BJ (cell line): ENCODE measurements at places on chromosomes 2 and 18.

DNA sequence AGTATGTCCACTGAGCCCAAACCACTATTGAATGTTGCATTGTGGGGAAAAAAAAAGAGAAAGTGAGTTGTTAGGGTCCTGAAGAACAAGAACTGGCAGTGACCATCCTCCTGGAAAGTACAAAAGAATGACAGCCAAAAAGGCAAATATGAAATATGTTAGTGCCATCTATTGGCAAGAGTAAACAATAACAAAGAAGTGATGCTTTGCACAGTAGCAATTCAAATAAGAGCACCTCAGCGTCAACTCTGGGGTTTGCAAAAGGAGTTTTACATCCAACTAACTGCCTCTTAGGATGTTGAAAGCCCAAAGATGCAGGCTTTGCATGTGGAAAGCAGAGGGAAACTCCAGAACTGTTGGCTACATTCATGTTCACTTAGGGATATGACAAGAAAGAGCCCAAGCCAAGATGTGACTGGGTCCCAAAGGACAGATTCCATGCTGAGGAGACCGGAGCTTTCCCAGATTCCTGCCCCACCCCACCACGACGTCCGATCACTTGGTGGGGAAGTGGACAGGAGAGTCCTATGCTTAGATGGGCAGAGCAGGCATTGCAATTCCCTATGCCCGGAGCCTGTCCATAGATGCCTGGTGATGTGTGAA is 15.6 kb downstream of the TRABD2A start:
- DNase-seq, result no peak

DNA sequence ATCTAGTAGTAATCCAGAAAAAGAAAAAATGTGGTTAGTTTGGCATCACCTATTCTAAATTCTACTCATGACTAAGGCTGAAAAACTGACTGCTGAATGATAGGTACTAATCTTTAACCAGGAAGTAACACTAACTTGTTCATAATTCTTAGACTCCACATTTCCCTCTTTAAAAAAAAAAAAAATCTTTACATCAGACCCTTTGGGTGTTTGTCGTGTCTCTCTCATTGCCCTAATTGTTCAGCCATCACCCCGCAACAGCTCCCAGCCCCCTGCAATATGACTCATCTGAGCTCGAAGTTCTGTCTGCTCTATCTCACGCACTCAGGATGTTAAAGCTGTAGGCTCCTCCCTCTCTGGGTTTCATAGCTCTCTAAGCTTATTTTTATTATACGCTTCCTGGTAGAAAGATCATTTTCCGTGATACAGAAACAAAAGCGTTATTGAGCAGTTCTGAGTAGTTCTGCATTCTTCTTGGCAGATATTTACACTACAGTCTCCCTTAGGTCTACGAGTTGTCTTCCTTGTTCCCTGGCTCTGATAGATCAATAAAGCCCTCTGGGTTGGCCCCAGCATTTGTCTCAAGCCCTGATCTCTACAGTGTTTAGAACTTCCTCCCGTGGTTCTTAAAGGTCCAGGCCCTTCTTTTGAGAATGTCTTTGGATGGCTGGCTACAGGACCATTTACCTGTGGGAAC is 95.6 kb downstream of the TNFRSF11A start:
- DNase-seq, result no peak

- no peak for DNase-seq
Observed at GRCh38 chr2:188244383-188244782, 47.3 kb upstream of the GULP1 start.

DNA sequence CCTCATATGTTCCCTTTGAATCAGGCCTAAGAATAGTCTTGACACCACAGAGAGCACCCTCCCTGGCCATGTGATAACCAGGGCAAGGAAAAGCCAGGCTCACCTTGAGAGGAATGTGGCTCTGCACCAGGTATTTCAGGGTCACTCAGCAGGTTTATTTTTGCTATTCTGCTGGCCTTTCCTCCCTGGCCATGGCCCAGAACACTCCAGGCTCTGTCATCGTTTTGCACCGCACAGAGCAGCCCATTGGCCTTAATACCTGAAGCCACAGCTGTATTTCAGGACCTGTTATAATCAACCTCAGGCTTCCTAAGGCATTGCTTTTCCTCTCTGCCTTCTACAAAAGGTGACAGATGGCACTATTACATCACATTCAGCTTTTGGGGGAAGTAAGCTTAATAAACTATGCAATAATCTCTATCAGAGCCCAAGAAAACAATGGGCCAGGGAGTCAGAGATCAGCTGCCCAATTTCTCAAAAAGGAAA is 668.3 kb downstream of the IRS1 start:
- no peak for DNase-seq

- no peak for DNase-seq
Observed at GRCh38 chr2:239468491-239469105, 67.8 kb upstream of the HDAC4 start.

GRCh38 chr2:101442667-101443061 is 32.2 kb downstream of the RFX8 start:
- DNase-seq, result no peak

DNA sequence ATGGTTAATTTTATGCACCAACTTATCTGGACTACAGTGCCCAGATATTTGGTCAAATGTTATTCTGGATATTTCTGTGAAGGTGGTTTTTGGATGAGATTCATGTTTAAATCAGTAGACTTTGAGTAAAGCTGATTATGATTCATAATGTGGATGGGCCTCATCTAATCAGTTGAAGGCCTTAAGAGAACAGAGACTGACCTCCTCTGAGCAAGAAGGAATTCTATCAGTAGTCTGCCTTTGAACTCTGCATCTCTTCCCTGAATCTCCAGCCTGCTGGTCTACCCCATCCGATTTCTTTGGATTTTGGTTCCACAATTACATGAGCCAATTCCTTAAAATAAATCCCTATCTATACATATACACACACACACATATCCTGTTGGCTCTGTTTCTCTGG is 82.8 kb upstream of the MAP4K3 start:
- DNase-seq, result no peak

GRCh38 chr2:152134488-152135280 is 35.8 kb upstream of the CACNB4 start:
- DNase-seq, result no peak

DNA sequence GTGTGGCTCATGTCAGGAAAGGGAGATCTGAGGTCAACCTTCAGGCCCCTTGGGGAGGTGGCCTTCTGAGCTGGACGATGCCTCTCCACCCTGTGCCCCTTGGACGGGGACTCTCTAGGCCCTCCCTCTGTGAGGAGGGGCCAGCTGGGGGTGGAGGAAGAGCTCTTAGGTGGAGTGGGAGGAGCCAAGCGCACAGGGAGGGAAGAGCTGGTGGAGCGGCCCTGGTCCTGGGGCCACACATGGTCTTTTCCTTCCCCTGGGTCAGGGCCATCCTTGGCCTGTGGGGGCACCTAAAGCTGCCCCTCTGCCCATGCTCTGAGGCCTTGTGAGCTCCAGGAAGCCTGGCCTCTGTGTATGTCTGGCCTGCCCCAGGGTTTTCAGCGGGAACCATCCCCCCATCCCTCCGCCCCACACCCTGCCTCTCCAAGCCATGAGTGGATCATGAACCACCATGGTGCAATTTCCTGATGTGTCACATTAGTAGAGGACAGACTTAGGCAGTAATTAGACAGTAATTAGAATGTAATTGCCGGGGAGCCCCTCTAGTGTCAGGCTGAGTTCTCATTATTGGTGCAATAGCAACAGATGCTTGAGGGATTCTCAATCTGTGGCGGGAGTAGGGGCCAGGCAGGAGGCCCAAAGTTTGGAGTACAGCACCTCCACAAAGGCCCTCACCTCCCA is 63.0 kb downstream of the GLI2 start:
- DNase-seq, result no peak

- DNase-seq, result no peak
Observed at GRCh38 chr2:9578467-9579235, 23.0 kb upstream of the ADAM17 start.

DNA sequence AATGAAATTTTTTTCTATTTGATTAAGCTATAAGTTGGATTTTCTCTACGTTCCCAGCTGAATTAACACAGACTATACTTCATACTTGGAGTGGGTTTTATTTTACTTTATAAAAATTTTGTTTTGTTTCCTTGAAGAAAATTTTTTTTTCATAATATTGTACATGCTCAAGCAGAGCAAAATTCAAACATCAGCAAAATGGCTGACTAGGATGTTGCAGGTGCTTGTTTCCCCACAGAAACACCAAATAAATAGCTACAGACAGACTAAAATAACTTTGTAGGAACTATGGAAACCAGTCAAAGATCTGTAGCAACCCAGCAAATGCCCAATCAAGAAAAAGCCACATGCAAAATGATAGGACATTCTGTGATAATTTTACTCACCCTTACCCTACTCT is 82.3 kb downstream of the CCDC138 start:
- DNase-seq, result no peak

DNA sequence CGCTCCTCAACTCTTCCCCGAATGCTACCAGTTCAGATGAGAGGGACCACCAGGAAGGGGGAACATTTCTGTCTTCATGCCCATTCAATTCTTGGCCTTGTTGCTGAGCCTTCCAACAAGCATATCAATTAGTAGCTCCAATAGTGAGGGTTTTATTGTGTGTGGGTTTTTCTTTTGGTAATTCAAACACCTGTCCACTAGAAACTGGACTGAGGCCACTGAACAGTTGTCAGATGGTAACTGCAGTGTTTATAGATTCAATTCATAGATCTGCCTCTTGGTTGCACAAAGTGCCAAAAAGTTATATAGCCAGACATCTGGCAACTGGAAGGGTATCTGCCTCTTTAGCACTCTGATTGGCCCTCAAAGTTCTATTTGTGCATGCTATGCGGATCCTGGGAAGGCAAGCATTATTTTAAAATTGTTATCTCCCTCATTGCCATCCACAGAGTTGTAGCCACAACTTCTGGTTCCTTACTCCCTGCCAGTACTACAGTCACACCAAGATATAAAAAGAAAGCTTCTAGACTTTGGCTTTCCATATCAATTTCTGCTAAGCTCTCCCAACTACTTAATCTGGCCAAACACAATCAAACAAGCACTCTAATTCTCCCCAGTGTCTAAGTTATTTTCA is 83.3 kb upstream of the ZNF521 start:
- DNase-seq, result no peak

DNA sequence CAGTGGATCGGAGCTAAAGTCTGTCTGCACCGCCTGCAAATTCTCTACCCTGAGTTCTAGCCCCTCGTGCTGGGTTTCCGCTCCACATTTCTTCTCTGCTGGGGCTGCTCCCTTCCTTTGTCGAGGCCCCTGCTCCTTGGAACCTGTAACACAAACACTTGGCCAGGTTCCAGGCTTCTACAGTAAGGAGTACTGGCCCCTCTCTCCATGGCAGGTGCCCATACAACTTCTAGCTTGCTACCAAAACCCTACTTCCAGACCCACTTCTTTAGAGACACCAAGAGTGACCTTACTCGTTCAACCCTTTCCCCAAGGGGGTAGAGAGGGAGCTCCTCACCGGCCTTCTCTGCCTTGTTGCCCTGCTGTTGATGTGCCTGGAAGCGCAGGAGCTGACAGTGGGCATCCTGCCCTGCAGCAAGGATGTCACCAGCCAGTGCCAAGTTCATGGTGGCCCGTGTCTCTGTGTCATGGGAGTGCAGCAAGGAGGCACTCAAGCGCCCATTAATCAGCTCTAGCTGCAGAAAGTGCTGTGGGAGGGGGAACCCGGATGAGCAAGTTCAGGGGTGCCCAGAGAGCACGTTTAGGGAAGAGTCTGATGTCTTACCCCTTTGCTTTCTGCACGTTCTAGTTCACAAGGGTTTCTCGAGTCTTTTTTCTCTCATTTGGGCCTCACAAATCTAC is 1.1 kb downstream of the PREB start:
- no peak for DNase-seq

- DNase-seq, result no peak
Observed at GRCh38 chr2:37507051-37507410, 162.6 kb downstream of the QPCT start.

GRCh38 chr2:96502891-96503636 is 2.1 kb downstream of the NEURL3 start:
- no peak for DNase-seq

- no peak for DNase-seq
Observed at GRCh38 chr2:216078776-216079175, 2.8 kb downstream of the PECR start.

DNA sequence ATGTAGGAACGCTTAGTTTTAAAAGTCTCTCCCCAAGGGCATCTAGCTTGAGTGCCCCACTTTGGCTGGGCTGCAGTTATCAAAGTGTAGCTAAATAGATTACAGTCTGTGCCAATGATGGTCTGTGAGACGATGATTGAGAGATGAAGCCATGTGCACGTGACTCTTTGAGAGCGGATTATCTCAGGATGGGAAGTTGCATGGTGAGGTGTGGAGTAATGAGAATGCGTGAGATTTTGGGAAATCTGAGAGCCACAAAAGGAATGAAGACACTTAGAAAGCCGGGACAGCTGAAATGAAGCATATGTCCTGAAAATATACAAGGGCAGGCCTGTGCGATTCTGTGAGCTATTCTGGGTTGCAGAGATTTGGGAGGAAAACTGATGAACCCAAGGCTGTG is 370.0 kb downstream of the TGIF1 start:
- no peak for DNase-seq

- no peak for DNase-seq
Observed at GRCh38 chr18:63040788-63041410, 278.7 kb downstream of the BCL2 start.

DNA sequence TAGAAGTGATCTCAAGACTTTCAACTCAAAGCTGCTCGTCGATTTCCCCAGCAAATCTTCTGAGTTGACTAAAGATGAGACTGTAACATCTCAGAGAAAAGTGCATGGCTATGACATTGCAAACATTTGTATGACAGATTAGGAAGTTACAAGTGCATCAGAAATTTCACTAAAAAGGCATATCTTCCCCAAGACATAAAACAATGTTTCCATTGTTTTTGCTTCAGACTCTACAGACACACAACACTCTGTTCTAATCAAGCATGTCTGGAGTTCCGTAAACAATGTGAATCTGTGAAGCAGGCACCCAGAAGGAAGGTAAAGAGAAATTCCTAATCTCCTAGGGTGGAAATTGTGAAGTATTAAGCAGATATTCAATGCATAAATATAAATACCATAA is 144.6 kb upstream of the LYPD1 start:
- no peak for DNase-seq

GRCh38 chr2:45984896-45985473 is 312.2 kb upstream of the EPAS1 start:
- no peak for DNase-seq

GRCh38 chr2:235850289-235850688 is 317.9 kb downstream of the GBX2 start:
- no peak for DNase-seq

GRCh38 chr2:46561731-46562450 is 82.5 kb downstream of the TMEM247 start:
- no peak for DNase-seq

DNA sequence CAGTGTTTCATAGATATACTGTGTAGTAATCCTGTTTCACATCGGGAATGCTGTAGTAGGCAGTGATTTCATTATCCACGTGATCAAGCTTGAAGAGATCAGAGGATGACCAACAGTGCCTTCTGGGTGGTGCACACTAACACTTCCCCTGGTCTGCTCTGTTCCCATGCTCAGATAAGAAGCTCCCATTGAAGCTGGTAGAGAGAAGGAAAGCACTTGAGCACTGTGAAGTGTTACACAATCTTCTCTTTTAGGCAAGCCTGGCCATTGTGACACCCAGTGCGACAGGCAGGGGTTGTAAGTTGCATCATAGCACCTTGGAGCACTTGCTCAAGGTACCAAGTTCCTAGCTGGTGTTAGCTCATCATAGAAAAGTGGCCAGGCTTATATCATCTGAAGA is 30.6 kb upstream of the GPD2 start:
- no peak for DNase-seq
